ENCODE measurements at places on chromosomes 7 and 10.

GRCh38 chr7:2040893-2041270 is 191.9 kb downstream of the MAD1L1 start:
- no peak for DNase-seq

DNA sequence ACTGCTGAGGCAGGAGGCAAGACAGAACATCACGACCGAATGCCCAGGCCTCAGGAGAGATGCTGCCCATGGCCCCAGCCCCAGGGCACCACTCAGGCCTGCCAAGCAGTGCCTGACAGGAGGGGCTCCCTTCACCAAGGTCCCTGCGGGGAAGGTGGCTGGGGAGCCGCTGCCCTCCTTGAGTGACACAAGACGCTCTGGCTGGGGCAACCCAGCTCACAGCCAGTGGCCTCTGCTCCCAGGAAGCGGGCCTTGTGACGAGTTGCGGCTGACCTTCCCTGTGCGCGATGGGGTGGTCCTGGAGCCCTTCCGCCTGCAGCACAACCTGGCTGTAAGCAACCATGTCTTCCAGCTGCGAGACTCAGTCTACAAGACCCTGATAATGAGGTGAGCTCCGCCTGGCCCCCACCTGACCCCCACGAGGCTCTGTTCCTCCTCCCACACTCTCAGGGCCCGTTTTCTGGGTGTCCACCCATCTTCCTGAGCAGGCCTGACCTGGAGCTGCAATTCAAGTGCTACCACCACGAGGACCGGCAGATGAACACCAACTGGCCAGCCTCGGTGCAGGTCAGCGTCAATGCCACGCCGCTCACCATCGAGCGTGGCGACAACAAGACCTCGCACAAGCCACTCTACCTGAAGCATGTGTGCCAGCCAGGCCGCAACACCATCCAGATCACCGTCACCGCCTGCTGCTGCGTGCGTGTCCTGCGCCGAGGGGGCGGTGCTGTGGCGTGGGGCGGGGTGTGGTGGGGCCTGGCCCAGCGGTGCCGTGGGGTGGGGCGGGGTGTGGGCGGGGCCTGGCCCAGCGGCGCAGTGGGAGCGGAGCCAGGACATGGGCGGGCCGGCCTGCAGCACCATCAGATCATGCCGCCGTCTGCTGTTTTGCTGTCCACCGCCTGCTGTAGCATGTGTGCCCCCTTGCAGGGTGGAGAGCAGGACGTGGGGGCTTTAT is 12.8 kb downstream of the ZMIZ2 start:
- DNase-seq: no peak

DNA sequence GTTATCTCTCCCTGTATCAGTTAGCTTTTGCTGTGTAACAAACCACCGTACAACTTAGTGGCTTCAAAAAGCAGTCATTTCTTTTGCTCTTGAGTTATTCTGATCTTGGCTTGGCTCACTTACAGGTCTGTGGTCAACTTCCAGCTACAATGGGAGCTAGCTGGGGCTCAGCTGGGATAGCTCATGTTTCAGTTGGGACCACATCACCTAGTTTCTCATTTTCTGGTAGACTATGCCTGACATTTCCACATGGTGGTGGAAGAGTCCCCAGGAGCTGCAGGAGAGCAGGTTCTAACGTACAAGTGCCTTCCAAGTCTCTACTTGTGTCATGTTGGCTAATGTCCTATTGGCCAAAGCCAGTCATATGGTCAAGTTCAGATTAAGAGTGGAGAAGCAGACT is 25.8 kb upstream of the PIP4K2A start:
- no peak for DNase-seq

DNA sequence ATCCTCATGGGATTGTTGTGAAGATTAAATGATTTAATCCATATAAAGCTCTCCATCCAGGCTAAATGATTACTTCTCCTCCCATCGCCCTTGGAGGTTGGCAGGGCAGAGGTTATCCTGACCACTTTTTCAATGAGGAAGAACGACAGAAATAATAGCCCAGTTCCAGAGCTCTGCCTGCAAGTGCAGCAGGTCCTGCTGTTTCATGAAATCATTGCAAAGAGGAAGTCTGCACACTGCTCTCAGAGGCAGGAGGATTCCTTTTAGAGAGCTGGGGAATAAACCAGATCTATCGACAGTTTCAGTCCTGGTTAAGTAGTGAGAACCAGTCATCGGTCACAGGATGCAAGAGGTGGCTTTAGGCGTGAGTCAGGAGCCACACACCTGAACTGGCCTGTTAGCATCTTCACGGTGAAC is 25.0 kb upstream of the CDH23 start:
- no peak for DNase-seq

DNA sequence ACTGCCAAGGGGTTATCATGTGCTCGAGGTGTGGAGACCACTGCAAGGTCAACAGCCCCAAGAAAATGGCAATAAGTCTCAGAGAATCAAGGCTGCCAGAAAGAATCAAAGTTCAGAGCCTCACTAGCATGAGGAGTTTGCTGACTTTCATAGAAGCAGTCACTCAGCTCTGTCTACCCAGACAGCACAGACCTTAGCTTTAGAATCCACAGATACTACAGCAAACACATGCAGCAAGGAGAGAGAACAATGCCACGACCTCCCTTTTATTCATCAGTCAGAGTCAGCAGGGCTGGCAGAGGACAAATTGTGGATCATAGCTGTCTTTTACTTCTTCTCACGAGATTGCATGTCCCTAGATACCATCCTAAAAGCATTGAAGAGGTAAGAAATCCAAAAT is 121.3 kb downstream of the MBL2 start:
- no peak for DNase-seq

- DNase-seq: no peak
Measured at GRCh38 chr7:78510580-78511188, 712.1 kb downstream of the PHTF2 start.

- no peak for DNase-seq
Measured at GRCh38 chr7:22635349-22635748, 91.7 kb upstream of the IL6 start.

- DNase-seq: no peak
Measured at GRCh38 chr10:11551916-11552602, 59.4 kb downstream of the USP6NL start.

- DNase-seq: no peak
Measured at GRCh38 chr7:114928060-114928459, 6.2 kb downstream of the MDFIC start.

DNA sequence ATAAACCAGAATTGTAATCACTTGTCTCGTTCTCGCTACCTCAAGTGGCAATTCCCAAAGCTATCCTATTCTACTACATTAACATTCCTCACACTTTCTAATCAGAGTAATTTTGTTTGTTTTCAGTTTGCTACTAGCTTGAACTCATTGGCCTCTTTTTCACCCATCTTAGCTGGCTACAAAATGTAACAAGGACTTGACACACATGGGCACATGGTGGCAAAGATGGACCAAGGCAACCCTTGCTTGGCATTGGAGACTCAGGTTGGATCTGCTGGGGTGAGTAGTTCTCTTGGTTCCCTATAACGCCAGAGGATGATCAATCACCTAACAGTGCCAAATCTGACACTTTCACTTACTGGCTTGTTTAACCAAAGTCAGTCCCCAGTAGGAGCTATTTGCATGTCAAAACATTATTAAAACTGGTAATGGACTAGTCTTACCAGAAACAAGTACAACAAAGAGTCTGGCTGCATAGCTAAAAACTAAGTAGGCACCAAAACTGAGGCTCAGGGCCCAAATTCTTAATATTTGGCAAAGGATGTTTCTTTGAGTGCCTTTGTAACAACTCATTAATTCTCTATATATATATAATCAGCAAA is 1.9 kb downstream of the USP6NL start:
- no peak for DNase-seq

- no peak for DNase-seq
Measured at GRCh38 chr10:70568781-70569495, 33.6 kb downstream of the PRF1 start.

GRCh38 chr7:4519819-4520520 is 162.1 kb upstream of the FOXK1 start:
- DNase-seq: no peak

DNA sequence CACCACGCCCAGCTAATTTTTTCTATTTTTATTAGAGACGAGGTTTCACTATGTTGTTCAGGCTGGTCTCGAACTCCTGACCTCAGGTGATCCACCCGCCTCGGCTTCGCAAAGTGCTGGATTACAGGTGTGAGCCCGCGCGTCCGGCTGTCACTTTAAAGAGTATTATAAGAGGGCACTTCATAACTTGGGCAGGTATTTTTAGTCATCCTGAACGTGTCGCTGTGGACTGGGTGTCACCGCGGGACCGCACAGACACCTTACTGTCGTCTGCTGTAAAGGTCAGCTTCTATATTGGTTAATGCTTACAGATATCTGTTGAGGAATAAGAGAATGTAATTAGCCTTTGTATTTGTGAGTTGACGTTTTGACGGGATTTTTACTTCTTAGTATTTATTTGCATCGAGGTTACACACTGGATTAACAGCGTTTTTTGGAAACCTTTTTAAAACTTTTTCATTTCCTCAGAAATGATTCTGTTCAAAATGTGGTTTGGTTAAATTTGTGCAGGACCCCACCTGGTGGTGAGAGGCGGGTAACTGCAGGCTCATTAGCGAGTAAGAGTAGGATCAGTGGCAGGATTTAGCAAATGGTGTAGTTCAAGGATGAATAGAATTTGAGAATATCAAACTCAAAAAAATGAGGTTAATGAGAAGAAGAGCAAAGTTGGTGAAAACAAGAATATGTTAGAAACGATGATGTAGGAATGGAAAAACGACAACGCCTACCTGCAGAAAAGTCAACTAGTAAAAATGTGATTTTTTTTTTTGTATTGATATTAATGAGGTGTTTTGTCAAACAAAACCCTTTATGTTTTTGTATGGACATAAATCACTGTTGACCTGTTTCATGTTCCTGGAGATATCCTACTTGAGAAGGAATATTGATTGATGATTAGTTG is 3.2 kb downstream of the DNAJB6 start:
- DNase-seq: peak; percentile 35

GRCh38 chr10:114308531-114309363 is 69.7 kb downstream of the VWA2 start:
- DNase-seq: no peak

DNA sequence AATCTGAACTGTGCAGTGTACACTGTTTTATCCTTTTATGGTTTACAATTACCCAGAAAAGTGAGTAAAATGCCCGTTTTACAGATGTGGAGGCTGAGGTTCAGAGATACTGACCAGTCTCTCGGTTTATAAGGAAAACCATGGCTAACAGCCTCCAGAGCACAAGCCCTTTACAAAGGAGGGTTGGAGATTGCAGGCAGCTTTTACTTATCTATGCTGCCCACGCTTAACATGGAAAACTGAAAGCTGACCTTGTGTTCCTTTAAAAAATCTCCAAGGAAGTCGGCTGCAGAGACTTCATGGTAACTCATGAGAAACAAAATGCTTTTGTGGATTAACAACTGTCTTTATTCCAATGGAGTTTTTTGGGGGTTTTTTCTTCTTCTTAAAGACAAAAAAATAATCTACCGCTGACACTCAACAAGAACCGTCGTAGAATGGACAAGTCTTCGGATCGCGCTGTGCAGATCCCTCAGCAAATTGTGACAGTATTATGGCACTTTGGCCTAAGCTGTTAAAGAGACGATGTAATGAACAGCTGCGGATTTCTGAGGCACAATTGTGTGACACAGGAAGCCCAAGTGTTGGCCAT is 654 bp upstream of the SLF2 start:
- no peak for DNase-seq

DNA sequence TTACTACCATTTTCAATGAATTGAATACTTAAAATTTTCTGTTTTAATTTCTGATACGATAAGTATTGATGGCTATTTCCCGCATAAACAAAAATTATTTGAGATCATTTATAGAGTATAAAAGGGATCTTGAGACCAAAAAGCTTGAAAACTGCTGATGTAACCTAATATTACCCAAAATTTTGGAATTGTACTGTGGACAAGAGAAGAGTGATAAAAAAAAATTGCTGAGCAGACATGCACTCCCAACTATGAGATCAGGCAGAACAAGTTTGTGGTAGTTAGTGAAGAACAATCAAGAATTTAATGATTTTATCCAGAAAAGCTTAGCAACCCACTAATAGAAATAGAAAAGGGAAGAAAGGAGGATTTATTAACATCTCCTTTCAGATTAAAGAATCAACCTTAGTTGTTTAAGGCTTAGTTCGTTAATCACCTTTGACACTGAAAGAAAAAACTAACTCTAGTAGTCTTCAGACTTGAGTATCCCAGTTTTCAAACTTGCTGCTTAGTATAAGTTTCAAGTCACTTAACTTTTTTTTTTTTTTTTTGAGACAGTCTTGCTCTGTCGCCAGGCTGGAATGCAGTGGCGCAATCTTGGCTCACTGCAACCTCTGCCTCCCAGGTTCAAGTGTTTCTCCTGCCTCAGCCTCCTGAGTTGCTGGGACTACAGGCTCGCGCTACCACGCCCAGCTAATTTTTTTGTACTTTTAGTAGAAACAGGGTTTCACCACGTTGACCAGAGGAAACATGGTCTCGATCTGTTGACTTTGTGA is 50.6 kb upstream of the ZC3HAV1 start:
- DNase-seq: no peak

DNA sequence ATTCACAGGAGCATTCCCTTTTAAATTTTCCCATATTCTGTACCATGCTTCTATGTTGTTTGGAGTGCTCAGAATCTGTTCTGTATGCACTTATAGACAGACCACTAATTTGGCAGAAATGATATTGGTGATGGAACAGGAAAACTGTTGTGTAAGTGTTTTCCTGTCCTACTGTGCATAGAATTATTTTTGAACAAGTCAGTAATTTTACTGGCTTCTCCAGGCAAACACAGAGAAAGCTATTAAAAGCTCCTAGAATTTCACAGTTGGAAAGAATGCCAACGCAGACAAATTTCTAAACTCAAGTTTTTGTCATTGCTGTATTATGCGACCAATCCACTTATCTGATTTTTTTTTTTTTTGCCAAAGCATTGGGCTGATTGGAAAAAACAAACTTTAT is 55.7 kb downstream of the ANKMY2 start:
- DNase-seq: no peak

DNA sequence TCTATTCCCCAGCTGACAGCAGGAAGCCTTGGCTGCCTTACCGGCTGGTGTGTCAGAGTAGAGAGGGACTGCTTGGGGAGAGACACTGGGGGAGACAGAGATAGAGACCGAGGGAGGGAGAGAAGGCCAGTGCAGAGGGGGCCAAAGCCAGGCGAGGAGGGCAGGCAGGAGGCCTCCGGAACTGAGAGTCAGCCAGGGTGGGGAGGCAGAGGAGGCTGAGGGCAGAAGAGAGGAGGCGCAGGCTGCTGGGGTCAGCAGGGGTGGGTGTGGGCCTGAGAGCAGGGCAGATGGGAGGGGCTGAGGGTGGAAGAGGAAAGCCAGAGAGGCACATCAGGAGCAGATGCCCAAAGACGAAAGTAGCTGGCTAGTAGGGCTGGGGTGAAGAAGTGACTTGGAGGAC is 57.2 kb upstream of the PAX2 start:
- no peak for DNase-seq

Data from stimulated activated CD4-positive, alpha-beta T cell treated with anti-CD3 and anti-CD28 coated beads, TNF-alpha, amount 100 ng/mL, for 1 hour (primary cell).